Astrocyte of the hippocampus (primary cell): ENCODE measurements at places on chromosomes 16 and 17.

GRCh38 chr16:55700961-55701360 lies 45.2 kb downstream of the SLC6A2 start:
- no peak for DNase-seq

- DNase-seq, result no peak
Measured at GRCh38 chr17:68732301-68732749, 131.2 kb upstream of the FAM20A start.

- no peak for DNase-seq
Measured at GRCh38 chr17:41650794-41651624, 26.6 kb upstream of the KRT17 start.

GRCh38 chr17:32102646-32103186 lies 39.6 kb upstream of the RHOT1 start:
- DNase-seq, result no peak

- DNase-seq, result no peak
Measured at GRCh38 chr16:89312194-89312593, 94.7 kb downstream of the ZNF778 start.

GRCh38 chr16:86953631-86954391 lies 363.4 kb downstream of the C16orf95 start:
- DNase-seq, result no peak

GRCh38 chr17:28598389-28598788 lies 436 bp downstream of the SPAG5 start:
- no peak for DNase-seq

DNA sequence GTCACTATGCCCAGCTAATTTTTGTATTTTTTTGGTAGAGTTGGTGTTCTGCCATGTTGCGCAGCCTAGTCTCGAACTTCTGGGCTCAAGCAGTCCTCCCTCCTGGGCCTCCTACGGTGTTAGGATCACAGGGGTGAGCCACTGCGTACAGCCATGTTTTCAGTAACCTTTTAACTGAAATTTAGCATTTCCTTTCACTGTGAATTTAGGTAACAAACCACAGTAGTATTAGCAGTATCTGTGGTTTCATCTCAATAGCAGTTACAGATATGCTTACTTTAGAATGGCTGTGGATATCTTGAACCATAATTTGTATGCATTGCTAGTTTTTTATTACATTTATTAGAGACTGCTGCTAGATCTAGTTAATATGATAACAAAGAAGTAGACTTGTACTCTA lies 4.3 kb upstream of the RANGRF start:
- no peak for DNase-seq

DNA sequence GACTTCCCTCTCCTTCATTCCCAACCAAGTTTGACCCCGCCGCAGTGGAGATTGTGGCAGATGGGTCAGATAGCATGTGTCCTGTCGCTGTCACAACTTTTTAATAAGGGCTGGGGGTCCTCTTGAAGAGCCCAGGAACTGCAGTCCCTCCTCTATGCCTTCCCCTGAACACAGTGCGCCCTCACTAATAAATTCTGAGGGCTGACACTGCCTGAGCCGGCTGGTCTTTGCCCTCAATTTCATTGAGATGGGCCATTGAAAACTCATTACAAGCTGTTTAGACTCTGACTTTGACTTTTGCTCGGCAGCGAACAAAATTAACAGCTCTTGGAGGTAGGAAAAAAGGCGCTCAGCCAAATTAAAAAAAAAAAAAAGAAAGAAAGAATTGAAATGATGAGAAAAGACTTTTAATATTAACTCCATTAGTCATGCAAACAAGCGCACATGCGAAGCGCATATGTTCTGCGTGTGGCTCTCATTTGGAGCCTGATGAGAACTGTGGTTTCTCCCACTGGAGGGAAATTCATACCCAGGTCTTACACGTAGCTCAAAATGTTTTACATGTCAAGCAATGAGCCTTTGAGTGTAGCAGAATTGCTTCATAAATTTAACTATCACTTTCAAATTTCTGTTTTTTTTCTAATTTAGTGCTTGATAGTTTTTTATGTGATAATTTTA lies 704.7 kb downstream of the WWOX start:
- DNase-seq, result no peak

GRCh38 chr17:42918902-42919521 lies 18.4 kb downstream of the G6PC1 start:
- no peak for DNase-seq

DNA sequence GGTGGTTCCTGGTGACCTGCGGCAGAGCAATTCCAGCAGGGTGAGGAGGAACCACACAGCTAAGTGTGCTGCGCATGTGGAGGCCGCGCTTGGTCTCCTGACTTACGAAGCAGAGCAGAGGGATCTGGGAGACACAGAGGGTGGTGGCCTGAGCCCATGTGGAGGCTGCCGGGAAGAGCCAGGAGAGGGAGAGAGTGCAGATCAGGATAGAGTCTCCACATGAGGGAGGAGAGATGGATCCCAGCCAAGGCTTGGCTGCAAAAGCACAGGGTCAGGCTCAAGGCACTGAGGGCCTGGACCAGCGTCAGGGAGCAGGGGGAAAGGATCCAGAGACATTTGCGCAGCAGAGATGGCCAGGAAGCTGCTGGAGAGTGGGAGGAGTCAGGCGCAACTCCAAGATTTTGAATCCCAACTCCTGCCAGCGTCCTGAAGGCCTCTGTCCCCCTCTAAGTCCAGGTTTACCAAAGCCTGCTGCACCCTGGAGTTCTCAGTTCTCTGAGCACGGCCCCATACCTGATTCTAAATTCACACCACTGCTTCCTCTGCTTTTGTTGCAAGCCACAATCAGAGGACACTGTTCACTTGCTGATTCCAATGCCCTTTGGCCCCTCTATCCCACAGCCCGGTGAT lies 11.3 kb upstream of the MLLT6 start:
- DNase-seq, result peak; percentile 22

- no peak for DNase-seq
Measured at GRCh38 chr17:76633628-76634328, 9.8 kb downstream of the ST6GALNAC1 start.

- DNase-seq, result peak; percentile 47
Measured at GRCh38 chr16:3774156-3774767, 56.9 kb upstream of the TRAP1 start.

- no peak for DNase-seq
Measured at GRCh38 chr16:800834-801511, 439 bp upstream of the GNG13 start.

- DNase-seq, result no peak
Measured at GRCh38 chr17:15303851-15304250, 37.5 kb downstream of the TEKT3 start.

- peak; percentile 72 for DNase-seq
Measured at GRCh38 chr16:23434380-23434779, 18.6 kb downstream of the COG7 start.

GRCh38 chr17:46869296-46869695 lies 17.9 kb downstream of the WNT9B start:
- DNase-seq, result no peak

- no peak for DNase-seq
Measured at GRCh38 chr17:9095390-9095789, 74.1 kb downstream of the NTN1 start.

DNA sequence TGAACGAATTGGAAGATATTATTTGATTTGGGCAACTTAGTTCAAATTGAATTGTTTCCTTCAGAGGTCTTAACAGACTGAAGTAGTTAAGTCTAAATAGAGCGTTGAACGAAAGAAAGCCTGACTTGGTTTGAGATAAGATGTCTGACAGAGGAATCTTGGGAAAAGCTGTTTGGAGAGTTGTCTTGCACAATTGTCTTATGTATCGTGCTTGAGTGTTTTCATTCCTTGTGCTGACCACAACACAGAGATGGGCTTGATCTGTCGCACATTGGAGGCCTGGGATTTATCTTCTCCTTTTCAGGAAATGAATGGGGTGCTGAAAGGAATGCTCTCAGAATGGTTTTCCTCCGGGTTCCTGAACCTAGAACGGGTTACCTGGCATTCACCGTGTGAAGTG lies 7.8 kb downstream of the MLYCD start:
- DNase-seq, result no peak

DNA sequence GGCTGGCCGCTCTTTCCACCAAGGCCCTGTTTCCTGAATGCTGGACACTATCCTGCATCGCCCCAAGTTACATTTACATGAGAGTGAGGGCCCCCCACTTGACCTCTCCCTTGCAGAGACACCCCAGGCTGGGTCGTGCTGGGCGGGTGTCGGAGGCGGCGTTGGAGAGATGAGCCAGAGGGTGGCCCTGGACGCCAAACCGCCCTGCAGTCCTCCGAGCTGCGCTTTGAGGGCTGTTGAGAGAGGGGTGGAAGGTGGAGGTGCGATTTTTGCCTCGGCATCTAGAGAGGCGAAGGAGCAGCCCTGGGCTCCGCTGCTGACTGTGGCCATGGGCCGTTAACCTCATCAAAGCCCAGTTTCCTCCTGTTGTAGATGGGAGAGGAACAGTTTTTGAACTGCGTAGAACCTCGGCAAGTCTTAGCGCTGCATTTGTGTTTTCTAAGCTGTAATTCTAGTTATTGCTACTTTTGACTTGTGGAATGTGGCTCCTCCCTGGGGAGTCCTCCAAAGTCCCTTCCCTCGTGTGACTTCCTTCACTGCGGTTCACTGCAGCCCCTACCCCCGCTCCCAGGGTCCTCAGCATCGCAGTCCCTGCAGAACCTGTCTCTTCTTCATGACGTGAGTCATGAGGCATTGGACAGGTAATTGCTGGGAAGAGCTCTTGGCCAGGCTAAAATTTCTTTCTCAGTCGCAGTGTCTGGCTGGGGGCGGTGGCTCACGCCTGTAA lies 986 bp upstream of the ELOB start:
- peak; percentile 52 for DNase-seq

GRCh38 chr17:34776456-34777443 lies 184.5 kb downstream of the CCT6B start:
- no peak for DNase-seq

DNA sequence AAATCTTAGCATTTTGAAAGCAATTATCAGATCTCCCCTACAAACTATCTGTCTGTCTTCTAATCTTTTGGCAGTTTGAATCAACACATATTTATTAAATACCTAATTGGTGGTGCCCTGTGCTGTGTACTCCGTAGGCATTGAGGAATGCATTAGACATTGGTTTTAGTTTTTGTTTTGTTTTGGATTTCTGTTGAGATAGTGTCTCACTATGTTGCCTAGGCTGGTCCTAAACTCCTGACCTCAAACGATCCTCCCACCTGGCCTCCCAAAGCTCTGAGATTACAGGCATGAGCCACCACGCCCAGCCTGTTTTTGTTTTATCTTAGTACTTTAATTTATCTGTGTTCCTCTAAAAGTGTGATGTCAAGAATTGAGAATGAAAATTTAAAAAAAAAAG lies 124.8 kb upstream of the RBL2 start:
- no peak for DNase-seq

- DNase-seq, result peak; percentile 85
Measured at GRCh38 chr17:8151641-8152111, 528 bp downstream of the PER1 start.

- DNase-seq, result no peak
Measured at GRCh38 chr17:15085890-15086677, 179.0 kb downstream of the PMP22 start.

- DNase-seq, result no peak
Measured at GRCh38 chr16:1154291-1154886, 1.5 kb downstream of the CACNA1H start.

DNA sequence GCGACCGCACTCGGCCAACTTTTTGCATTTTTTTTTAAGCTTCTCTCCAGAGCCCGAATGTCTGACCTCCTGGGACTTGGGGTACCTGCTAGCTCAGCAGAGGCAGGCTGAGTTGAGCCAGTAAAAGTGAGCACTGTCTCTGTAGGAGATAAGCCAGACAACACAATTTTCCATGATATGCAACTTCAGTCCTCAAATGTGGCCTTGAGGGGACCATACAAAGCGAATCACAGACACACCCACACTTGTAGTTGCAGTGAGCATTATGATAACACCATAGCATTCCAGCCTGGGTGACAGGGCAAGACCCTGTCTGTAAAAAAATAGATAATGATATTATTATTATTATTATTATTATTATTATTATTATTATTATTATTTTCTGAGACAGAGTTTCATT lies 2.6 kb downstream of the DPEP2 start:
- DNase-seq, result no peak

DNA sequence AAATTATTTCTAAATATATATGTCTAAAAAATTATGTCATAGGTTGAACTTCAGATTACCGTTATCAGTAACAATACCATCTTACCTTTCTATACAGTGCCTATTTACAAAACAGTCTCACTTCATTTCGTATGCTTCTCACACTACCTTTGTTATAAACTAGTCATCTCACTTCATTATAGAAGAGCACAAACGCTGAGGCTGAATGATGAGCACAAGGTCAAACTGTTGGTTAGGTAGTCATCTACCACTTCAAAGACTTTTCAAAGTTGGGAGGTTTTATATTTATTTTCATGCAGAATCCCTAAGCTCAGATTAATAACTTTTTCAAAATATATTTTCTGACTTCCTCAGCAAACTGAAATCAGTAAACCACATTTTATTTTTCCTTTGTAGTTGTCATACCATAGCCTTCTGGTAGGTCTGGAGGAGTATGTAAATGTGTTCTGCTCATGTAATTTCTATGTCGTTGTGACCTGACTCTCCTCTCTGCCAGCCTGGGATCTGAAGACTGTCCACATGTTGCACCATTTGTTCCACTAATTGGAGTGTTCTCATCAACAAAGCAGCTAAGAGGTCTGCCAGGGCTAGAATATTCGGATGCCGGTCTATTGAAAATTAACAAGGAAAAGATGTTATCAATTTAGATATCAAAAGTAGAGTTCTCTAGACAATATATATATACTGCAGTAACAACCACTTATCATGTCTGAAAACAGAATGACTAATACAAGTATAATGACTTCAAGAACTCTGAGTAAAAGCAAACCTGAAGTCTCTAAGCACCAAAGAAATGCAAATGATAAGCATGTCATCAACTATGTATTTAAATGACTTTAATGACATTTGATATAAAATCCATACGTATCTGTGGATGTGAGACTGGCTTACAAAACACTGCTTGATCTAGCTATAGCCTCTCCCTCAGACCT lies 73.9 kb downstream of the CEP95 start:
- no peak for DNase-seq

DNA sequence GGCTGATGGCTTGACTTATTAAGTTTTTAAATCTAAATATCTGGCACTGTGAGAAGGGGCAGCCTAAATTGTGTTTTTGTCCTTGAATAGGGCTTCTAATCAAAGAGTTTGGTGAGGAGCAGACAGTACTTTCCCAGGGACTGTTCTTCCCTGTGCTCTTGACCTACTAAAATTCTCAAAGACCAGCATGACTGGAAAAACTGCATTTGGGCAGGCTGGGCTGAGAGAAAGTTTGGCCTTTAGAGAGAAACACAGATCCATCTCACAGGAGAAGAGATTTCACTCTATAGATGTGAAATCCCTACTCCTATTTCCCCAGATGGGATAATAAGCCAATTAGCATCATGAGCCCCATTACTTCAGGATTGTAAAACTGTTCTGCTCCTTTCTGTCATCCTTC lies 7.3 kb downstream of the PCTP start:
- DNase-seq, result no peak

- DNase-seq, result no peak
Measured at GRCh38 chr17:64173646-64174045, 43.7 kb upstream of the ERN1 start.

DNA sequence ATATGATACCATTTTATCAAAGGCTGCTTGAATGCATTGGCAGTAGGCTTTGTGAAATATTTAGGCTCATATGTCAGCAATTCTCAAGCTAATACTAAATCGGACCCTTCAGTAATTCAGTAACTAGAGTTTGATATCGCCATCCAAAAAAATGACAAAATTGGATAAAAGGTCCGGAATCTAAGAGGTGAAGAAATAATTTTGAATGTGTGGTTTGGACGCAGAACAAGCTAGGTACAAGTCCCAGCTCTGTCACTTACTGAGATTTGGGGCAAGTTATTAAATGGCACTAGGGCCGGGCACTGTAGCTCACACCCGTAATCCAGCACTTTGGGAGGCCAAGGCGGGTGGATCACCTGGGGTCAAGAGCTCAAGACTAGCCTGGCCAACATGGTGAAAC lies 956.5 kb downstream of the CDH11 start:
- DNase-seq, result no peak
